ENCODE measurements at places on chromosomes 6 and 20. TPM values are rescaled to one million over a fixed set of nuclear protein-coding genes. Genes with fewer than 3 reads are reported as not detected.

SIRPD gene
- total RNA-seq, result not detected

- no peak for DNase-seq
Measured at GRCh38 chr20:23356203-23356602, 5.6 kb downstream of the NXT1 start.

DNA sequence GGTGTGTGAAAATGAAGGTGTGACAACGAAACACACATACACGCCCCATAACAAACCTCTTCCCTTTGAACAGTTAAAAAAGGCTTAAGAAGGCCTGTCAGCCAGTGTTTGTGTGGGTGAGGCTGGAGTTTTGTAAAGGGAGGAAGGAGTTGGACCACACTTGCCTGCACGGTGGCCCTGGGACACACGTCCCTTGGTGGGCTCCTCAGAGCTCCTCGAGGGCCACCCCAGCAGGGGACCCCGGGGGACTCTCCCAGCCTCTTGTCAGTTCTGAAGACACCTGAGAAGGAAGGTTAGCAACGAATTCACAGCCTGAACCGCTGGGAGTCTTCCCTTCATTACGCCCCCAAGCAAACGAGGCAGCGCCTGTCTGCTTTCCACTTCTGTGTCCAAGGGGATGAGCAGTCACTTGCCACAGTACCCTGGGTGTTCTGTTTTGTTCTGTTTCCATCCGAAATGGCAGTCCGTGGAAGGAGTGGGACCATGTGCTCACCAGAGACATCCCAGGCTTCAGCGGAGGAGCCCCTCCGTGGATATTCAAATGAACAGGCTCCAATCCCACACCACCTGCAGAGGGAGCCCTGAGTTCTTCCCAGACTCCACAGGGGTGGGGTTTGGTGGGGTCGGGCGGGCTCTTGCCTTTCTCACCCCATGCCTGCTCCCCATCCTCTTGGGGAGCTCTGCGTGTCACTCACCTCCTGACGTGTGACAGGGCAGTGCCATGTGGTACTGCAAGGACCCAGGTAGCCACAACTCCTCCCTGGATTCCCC, 68.6 kb downstream of the NRN1 start:
- no peak for DNase-seq

DOK5 gene
- not detected for total RNA-seq

- DNase-seq, result no peak
Measured at GRCh38 chr6:97347111-97347510, 64.1 kb upstream of the MMS22L start.

- DNase-seq, result no peak
Measured at GRCh38 chr6:106379951-106380350, 19.4 kb downstream of the CRYBG1 start.

GRCh38 chr20:5895626-5896025, 54.7 kb downstream of the TRMT6 start:
- no peak for DNase-seq

GRCh38 chr6:168684471-168684870, 243.5 kb downstream of the SMOC2 start:
- DNase-seq, result no peak

ZFAND3 gene
- 36.4 TPM for total RNA-seq

All from OCI-LY7 (cell line).